ENCODE measurements at places on chromosomes 11 and 22.

DNA sequence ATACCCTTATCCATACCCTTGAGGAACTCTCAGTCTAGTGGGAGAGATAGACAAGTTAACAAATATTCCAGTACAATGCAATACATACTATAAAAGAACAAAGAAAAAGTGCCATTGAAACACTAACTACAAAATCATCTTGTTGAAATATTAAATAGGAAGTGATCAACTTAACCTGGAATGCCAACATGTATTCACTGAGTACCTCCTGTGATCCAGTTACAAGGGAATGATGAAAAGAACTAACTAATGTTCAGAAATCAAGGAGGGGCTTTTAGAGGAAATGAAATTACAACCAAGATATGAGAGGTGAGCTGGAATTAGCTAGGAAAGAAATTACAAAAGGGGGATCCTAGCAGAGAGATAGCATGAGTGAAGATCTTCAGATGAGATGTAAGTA lies 6.2 kb upstream of the FIBIN start:
- DNase-seq = no peak

DNA sequence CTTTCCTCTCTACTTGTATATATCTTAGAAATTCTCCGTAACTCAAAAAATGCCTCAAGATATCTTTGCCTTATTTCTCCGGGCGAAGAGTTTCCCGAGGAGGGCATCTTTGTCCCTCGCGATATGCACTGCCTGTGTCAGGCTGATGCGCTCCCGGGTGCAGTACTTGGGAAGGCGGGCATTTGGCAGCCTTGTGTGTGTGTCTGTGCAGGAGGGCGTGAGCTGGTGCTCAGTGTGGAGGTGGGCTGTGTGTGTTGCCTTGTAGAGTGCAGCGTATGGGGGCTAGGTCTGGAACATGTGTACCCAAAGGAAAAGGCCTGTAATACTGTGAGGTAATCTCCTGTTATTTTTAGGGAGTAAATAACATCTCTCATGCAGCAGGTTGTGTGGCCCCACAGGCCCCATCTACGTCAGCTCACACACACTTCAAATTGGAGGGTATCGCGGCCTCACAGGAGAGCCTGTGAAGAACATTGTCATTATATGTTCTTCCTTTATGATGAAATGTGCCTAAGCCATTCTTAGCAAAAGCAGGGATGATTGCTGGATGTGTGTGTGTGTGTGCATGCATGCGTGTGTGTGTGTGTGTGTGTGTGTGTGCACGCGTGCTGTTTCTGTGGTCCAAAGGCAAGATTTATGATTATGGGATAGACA lies 77.5 kb downstream of the KCNJ1 start:
- DNase-seq = no peak

DNA sequence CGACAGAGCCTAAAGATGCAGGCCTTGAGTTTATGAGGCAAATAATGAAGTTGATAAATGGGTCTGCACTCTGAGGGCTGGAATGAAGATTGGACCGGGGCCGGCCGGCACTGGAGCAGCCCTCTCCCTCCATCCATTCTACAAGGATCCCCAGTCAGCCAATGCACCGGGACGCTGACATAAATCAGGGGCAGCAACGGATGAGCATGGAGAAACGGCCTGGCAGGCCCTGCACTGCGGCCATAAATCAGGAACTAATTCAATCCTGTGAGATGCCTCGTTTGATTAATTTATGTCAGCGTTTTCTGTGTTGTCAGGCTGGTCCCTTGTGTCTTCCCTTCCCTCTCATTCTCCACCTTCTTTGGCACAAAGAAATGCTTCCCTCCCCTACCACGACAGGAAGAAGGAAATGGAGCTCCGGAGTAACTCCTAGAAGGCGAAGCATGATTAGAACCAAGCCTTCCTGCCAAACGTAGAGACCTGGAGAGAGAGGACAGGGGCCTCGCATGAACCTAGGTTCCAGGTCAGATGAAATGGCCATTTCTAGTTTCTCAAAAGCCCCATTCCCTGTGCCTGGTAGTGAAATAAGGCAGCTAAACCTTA lies 358.4 kb downstream of the OPCML start:
- no peak for DNase-seq

- DNase-seq = peak; percentile 44
These were observed 22.7 kb upstream of the C1QTNF4 start for GRCh38 chr11:47616726-47617416.

- no peak for DNase-seq
These were observed 226.4 kb downstream of the FAT3 start for GRCh38 chr11:92451063-92451462.

GRCh38 chr22:22243033-22243680 lies 1.4 kb upstream of the VPREB1 start:
- no peak for DNase-seq

GRCh38 chr11:131979364-131979763 lies 608.9 kb downstream of the NTM start:
- no peak for DNase-seq

DNA sequence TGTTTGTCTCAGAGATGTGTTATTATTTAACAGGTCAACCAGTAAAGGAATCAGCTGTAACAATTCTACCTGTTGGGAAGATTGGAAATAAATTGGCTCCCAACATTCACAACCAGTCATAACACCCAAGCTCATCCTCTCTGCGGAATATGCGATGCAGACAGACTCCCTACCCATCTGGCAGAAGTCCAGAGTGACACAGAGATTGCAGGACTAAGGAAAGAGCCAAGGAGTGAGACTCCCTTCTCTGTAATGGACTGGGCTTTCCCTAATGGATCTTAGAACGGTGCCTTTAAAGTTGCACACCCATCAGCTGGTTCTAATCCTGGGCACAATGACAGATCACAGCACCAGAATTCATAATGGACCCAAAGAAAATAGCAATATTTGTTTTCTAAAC lies 27.8 kb upstream of the UBASH3B start:
- DNase-seq = no peak

GRCh38 chr22:50581031-50581949 lies 1.4 kb downstream of the CHKB start:
- DNase-seq = no peak

GRCh38 chr11:121936370-121936769 lies 179.6 kb downstream of the BLID start:
- DNase-seq = no peak

- no peak for DNase-seq
These were observed 123.4 kb downstream of the CYP2R1 start for GRCh38 chr11:14768526-14769188.

- DNase-seq = no peak
These were observed 8.1 kb downstream of the RASD2 start for GRCh38 chr22:35548722-35549112.

DNA sequence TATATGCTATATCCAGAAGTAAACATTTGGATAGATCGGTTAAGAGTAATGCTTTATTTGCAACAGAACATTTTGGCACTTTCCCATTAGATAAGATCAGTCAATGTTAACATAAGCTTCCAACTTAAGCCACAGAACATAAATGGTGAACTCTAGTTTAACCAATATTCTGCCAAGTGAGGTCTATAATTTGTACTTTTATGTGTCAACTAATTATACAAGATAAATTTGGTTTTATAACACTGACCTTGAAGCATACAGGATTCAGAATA lies 23.5 kb upstream of the BLID start:
- DNase-seq = no peak

GRCh38 chr22:36432592-36433317 lies 45.0 kb upstream of the MYH9 start:
- DNase-seq = no peak

DNA sequence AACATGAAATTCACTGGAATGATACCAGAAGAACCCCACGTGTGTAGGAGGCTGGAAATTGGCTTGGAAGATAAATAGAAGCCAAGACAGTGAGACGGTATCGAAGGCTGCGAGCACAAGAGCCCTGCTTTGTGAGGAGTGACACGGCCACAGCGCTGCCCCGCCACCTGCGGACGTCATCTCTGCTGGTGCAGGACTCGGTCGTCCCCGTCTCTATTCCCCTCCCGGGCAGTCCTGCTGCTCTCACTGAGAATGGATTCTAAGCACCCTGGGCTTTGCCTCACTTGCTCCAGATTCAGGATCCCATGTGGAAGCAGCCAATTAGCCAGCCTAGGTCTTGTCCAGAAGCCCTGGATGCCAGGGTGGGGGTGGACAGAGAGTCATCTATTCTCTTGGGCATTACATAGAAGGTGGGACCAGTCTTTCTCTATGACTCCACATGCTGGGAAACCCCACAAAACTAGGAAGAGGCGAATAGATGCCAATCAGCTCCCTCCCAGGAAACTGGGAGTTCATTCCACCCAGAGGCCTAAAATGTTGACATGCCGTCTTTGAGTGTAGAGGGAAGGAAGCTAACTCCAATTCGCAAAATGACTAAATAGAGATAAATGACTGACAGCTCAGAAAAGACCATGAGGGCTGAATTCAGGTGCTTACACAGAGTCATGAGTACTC lies 25.1 kb downstream of the APOL3 start:
- no peak for DNase-seq
